ENCODE measurements at places on chromosomes 5 and 9. TPM values are rescaled to one million over a fixed set of nuclear protein-coding genes. Genes with fewer than 3 reads are reported as not detected.
A peak's percentile ranks its signal among the peaks of the same experiment; 100 is the strongest.

DNA sequence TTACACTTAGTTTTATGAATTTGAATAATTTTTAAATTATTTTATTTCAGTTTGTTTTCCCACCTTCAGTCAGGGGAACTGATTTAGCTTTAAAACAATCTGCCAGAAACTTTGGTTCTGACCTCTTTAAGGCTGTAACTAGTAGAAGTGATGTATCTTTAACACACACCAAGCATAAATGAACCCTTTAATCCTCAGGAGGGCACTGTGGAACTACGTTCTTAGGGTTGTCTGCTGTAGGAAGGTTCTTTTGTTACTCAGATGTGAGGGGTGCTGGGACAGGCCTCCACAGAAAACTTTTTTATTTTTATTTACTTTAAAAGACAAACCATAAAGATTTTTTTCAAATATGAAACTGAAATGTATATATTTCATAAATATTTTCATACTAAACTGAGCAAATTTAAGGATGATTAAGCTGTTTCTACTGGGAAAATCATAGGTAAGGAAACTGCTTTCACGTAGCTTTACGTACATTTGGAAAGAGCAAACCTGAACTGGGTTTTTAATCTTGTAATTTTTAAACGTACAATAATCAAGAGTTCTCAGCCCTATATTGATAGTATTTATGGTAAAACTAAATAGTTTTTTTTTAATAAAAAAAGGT lies 5.3 kb downstream of the KLF4 start:
- no peak overlapping the region for H3K4me3 ChIP-seq
- peaks cover 3% of the 10 kb centered on the region for H3K27me3 ChIP-seq
- no peaks in the 10 kb centered on the region for H3K36me3 ChIP-seq
- H3K27ac ChIP-seq, result no peak overlapping the region
- DNase-seq, result peak; percentile 84
- H3K4me1 ChIP-seq, result peaks cover 8% of the 10 kb centered on the region

Gene NME5
- 1.4 TPM for total RNA-seq

Gene RNF44
- 50.2 TPM for total RNA-seq

Gene ARID3C
- not detected for total RNA-seq

All from endothelial cell of umbilical vein (primary cell).